ENCODE measurements at places on chromosomes 6 and 20.

- peak; percentile 59 for DNase-seq
Measured at GRCh38 chr6:159716247-159717096, 10.8 kb upstream of the WTAP start.

DNA sequence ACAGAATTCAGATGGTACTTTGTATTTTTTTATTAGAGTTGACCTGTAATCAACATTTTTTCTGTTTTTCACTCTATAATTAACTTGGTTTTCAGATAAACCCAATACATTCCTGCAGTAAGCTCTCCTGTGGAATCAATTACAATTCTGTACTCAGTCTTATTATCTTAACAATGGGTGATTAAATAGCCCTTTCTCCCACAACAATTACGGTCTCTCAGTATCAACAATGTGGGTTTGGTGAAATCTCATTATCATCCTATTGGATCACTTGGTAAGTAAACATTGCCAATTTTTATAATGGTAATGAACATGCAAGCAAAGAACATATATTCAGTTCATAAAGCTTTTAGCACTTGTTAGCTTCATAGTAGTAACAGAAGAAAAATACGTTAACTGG lies 438.9 kb upstream of the EPHA7 start:
- DNase-seq = no peak

DNA sequence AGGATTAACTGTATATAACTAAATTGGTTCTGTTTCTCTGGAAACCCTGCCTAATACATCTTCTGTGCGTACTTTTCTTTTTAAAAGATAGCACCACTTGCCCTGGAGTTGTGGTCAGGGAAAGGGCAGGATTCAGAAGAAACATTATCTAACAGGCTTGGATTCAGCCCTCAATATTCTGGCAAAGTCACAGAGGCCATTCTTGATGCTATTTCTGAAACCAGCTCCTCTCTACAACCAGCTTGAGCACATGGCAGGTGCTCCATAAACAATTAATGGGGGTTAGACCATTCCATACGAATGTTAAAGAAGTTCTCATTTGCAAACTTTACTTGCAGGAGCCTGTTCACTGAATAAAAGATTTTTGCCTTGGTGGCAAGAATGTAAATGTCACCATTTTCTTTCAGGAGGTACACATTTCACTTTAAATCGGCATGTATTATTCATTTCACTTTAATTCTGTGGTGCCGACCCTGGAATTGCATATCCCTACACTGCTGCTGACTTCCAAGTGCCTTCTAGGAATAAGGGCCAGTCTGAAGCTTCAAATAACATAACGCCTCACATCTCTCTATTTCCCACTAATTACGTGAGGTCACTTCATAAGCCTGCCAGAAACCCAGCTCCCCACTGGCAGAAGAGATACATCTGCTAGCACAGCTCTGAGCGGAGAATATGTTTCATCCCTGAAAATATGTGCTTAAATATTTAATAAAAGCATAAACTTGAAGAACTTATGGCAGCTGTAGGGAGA lies 248.7 kb downstream of the ADGRG6 start:
- DNase-seq = no peak

DNA sequence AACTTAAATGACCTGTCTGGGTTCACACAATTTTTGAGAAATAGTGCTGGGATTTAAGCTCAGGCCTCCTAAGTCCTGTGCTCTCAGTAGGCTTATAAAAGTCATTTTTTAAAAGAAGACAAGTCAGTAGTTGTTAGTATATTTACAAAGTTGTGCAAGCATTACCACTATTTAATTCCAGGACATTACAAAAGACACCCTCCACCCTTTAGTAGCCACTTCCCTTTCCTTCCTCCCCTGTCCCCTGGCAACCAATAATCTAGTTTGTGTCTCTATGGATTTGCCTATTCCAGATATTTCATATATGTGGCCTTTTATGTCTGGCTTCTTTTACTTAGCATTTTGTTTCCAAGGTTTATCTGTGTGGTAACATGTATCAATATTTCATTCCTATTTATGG lies 37.6 kb downstream of the HMGN3 start:
- no peak for DNase-seq

DNA sequence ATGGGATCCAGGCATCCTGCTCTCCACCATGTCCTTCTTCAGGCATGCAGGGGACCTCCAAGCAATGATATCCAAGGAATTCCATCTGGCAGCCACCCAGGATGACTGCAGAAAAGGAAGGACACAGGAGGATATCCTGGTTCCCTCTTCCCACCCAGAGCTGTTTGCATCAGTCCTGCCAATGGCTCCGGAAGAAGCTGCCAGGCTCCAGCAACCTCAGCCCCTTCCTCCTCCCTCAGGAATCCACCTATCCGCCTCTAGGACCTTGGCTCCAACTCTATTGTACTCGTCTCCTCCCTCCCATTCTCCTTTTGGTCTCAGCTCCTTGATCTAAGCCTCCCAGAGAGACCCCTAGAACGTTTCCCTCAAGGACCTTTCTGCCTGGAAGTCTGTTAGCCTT lies 733 bp upstream of the PSORS1C2 start:
- no peak for DNase-seq

- DNase-seq = peak; percentile 76
Measured at GRCh38 chr6:42136508-42137193, 5.8 kb downstream of the C6orf132 start.

DNA sequence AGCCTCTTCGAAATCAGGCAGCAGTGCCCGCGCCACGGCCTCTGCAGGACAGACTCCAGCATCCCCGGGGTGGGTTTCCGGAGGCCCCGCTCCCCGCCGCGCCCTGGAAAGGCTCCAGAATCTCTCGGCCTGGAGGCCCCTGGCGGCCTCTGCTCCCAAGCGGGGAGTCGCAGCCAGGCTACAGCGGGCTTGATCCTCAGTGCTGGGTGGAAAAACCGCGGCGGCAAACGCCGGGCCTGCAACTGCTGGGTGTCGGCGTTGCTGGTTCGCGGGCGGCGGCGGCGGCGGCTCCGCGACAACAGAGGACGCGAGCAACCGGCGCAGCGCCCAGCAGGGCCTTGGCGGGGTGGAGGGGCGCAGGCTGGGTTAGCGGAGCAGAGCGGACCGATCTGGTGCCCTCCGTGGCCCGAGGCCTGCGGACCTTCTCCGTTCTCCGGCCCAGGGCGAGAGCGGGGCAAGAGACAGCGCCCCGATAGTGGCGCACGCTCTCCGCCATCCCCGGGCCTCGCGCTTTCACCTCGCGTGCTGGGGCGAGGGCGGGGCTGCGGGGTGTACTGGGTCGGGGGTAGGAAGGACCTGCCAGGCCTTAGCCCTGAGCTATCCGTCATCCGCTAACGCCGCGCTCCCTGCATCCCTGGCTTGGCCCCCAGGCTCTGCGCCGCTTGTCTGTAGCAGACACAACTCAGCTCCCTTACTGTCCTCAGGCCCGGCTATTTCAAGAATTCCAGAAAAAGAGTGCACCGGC lies 3.4 kb upstream of the ZNF292 start:
- peak; percentile 74 for DNase-seq

GRCh38 chr20:58546756-58547622 lies 31.8 kb upstream of the APCDD1L start:
- DNase-seq = no peak

GRCh38 chr6:36290668-36291620 lies 21.1 kb downstream of the PNPLA1 start:
- peak; percentile 65 for DNase-seq

- DNase-seq = no peak
Measured at GRCh38 chr6:158313989-158314388, 1.7 kb downstream of the TULP4 start.

GRCh38 chr20:64269604-64270411 lies 14.3 kb downstream of the PCMTD2 start:
- DNase-seq = no peak

DNA sequence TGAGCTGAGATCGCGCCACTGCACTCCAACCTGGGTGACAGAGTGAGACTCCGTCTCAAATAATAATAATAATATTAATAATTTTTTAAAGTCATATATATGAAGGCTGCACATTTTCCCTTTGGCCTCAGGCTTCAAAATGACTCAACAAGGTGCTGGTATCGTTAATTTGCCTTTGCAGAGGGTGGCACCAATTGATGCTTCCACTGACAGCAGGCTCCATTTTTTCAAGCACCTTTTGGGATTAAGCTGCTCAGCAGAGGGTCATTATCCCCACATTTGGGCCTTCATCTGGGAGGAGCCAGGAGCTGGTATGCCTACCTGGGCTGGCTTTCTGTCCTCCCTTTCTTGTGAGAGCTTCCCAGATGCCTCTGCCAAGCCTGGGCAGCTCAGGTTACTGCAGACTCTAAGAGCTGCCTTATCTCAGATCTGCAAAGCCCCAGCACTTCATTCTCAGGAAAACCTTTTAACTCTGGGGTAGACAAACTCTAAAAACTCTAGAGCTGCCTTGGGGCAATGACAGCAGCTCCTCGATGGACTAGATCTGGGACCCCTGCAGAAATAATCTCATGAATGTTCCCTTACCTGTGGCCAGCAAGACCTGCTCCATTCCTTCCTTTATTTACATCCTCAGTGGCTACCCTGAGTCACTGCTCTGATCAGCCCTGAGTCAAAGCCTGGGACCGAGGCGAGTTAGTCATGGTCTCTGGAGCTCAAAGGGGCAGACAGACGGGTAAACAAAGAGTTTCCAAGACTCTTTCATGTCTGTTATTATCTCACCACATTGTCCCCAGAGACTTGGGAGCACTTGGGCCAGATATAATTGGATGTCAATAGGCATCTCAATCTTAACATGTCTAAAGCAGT lies 80.0 kb upstream of the EYA2 start:
- peak; percentile 72 for DNase-seq

DNA sequence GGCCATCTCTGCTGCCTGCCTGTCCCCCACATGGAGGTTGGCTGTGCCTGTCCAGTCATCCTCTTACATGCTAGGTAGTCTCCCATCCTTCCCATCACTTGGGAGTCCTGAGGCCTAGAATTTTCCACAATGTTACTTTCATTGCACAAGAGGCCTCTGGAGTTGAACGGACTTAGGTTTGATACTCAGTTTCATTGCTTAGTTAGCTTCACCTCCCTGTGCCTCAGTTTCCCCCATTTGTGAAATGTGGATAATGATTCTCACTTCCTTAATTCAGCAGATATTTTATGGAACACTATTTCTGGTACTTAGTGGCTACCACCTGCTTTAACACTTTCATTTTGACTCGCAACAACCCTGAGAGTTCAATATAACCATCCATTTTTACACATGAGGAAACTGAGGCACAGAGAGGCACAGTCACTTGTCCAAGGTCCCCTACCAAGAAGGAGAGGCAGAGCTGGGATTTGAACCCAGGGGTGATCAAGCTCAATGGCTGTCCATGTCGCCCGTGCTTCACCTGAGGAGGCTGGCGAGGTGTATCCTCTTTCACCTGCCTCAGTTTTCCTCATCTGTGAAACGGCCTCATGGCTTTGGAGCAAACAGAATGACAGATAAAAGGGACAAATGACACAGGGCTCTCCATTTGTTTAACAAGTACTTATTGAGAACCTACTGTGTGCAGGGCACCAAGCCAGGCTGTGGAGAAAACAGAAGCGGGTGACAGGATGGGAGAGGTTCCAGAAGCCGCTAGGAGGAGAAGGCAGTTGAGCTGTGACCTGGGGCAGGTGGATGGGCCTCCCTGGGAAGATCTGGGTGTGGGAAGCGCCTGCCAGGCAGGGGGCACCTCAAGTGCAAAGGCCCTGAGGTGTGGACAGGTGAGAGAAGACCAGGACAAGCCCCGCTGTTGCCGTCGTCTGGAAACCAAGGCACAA lies 154.3 kb upstream of the PTPN1 start:
- no peak for DNase-seq

DNA sequence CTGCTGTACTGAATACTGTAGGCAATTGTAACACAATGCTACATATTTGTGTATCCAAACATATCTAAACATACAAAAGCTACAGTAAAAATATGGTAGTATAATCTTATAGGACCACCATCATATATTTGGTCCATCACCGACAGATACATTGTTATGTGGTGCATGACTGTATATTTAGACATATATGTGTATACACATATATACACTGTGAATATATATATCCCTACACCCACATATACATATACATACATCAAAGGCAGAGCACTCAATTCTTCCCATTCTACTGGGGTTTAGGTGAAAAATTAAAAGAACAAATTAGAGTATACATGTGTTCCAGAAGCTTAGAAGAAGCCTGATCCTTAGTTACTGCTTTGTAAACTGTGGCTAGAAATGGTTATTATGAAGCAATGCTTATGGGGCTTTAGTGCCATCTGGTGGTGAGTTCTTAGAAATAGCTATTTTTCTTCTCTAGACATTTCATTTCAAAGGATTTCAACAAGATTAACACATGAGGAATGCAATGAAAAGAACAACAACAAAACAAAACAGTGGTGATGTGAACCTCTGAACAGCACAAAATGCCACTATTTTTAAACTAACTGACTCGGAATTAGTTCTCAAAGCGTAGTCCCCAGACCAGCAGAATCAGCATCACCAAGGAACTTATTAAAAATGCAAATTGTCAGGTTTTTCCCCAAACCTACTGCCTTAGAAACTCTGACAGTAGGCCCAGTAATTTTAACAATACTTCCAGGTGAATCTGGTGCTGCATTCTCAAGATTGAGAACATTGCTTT lies 38.0 kb downstream of the PKHD1 start:
- DNase-seq = peak; percentile 69

GRCh38 chr6:52482903-52483670 lies 62.9 kb downstream of the EFHC1 start:
- DNase-seq = no peak

DNA sequence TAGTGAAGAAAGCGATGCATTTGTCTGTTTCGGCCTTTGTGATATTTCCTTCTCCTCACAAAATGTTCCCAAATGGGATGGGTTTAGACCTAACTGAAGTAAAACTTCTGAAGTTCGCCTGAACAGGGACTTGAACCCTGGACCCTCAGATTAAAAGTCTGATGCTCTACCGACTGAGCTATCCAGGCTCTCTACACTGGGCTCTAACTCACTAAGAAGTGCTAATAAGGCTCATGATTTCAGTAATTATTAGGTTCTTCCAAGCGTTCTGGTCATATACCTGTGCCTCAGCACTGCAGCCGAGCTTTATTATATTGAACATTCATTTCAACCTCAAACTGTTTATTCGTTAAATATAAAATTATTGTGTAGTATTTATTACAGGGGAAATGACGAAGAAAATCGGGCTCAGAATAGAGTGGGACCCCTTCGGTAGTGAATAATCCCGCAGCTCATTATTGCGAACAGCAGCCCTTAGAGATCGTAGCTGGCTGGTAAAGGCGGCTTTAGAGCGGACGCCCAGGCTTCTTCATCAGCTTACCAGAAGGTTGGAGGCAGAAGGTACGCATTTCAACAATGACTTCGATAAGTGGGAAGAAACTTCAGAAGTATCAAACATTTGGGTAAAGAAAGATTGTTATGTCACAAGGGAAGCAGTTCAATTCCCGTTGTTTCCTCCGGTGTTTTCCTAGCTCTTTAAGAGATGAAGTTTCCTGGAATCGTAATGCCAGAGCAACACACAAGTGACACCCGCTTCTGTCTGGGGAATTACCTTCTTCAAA lies 119.0 kb upstream of the ZNF184 start:
- DNase-seq = peak; percentile 55

DNA sequence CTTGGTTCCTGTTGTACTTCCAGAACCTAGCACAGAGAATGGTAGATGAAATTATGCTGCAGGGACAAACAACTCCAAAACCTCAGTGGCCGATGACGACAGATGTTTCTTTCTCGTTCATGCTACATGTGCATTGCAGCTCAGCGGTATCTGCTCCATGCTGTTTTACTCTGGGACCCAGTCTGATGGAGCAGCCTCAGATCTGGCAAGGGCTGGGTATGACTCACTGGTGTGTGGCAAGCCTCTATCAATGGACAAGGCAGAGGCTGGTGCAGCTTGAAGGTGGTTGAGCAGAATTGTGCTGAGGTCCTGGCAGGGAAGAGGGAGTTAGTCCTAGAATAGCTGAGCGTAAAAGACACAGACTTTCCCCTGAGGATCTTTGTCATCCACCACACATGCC lies 10.3 kb upstream of the BLCAP start:
- DNase-seq = peak; percentile 47
